ENCODE measurements at places on chromosomes 2 and 18.

- no peak for DNase-seq
Measured at GRCh38 chr2:95017836-95018235, 7.7 kb upstream of the MAL start.

- no peak for DNase-seq
Measured at GRCh38 chr2:239025951-239026461, 178.1 kb downstream of the TWIST2 start.

GRCh38 chr2:108195133-108195439, 44.7 kb upstream of the SULT1C3 start:
- DNase-seq, result no peak

DNA sequence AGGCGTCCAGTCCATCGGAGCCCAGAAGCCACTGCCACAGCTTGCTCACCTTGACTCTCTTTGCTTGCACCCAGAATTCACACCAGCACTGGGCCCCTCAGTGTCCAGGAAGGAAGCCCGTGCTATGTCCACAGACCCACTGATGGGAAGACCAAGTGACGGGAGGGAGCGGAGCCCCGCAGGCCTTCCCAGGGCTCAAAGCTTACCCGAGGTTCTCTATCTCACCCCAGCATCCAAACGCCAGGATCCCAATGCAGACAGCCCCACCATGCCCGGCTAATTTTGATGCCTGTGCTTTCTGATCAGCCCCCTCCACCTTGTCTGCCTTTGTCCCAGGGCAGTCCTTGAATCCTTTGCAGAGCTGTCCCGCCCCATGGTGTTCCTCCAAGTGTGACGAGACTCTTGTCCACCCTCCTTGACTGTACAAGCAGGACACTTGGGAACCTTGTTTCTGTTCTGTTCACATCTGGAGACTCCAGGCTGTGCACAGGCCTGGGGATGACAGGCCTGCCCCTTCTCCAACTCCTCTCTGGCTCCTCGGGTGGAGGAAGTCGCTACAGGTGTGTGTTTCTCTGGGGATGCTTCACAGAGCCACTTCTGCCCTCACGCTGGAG, 12.0 kb downstream of the NPPC start:
- DNase-seq, result no peak

DNA sequence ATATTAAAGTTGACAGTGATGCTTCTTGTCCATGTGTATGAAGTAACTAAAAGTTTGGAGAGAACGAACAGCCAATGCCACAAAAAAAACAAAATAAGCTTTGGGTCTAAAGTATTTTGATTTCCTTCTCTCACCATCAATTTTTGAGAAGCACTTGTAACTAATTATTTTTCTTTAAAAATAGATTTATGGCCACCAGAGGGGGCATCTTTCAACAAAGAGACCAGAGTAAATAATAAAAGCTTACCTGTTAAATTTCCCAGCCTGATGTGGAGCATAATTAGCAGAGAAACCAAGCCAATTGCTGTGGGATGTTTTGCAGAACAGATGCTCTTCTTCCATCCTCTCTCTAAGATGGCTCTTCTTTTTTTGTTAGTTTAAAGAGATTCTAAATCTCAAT, 29.0 kb downstream of the LINC00305 start:
- DNase-seq, result no peak

- DNase-seq, result no peak
Measured at GRCh38 chr2:203689426-203690116, 16.9 kb upstream of the CD28 start.

GRCh38 chr2:232577841-232578240, 27.4 kb downstream of the EIF4E2 start:
- DNase-seq, result no peak

GRCh38 chr2:17610521-17610920, 70.0 kb downstream of the VSNL1 start:
- no peak for DNase-seq

Measured in CD4-positive, alpha-beta T cell treated with Interleukin-4 for 4 hours (primary cell).